ENCODE measurements at places on chromosomes 5 and 9.

DNA sequence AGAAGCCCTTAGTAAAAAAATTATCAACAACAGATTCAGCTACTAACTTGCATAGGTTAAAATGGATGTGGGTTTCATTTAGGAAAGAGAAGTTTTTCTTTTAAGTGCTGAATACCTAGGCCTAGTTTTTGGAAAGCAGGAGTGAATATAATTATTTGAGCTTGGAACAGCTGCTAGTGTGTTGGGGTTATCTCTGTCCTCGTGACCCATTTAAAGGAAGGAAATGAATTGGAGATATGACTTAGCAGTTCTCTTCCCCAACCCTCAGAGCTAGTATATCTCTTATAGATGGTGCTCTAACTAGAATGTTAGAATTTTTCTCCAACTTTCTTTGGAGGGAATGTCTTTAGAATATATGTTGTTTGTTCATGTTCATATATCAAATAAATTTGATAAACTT, 38.6 kb downstream of the ZNF366 start:
- no peak for DNase-seq

- no peak for DNase-seq
Measured at GRCh38 chr9:10674586-10674985, 61.8 kb upstream of the PTPRD start.

DNA sequence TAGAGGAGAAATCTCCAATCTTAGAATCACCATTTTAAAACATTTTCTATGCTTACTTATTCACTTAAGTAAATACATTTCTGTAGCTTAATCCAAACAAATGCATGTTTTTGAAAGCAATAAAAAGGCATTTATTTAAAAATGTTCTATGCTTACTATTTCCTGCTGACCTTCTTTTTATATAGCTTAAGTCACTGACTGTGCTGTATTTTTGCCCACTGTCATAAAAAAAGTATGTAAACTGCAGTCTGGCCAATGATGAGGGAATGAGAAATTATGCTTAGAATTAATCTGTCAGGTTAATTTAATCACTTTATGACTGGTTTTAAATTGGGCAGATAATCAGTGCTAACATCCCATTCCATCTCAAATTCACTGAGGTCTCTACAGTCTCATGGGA, 20.1 kb downstream of the NUDT12 start:
- DNase-seq, result no peak

DNA sequence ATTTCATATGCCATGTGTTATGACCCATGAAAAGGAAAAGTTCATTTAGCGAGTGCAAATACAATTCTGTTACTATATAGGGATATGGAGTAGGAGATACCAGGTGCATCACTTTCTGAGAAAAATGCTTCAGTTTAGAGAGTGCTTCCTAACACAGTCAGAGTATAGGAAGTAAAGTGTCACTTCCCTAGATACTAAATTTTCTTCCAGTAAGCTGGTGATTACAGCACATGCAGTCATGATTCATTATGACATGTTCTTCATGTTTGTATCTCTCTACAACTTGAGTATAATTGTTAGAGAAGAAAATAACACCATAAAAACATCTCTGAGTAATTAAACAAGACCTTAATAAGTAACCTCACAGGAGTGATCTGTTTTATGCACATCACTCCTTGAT, 837.0 kb downstream of the DNAH5 start:
- DNase-seq, result no peak

GRCh38 chr5:140340605-140341121, 5.7 kb downstream of the HBEGF start:
- no peak for DNase-seq

GRCh38 chr9:75451505-75451904, 363.2 kb downstream of the OSTF1 start:
- peak; percentile 39 for DNase-seq

DNA sequence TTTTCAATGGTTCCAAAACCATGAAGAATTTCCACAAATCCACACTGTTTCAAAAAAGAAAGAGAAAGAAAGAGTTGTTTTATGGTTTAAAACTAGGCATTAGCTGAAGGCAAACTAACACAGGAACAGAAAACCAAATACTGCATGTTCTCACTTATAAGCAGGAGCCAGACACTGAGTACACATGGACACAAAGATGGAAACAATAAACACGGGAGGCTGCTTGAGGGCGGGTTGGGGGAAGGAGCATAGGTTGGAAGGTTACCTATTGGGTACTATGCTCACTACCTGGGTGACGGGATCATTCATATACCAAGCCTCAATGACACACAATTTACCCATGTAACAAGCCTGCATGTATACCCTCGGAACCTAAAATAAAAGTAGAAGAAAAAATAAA, 45.0 kb downstream of the SEMA6A start:
- DNase-seq, result no peak

DNA sequence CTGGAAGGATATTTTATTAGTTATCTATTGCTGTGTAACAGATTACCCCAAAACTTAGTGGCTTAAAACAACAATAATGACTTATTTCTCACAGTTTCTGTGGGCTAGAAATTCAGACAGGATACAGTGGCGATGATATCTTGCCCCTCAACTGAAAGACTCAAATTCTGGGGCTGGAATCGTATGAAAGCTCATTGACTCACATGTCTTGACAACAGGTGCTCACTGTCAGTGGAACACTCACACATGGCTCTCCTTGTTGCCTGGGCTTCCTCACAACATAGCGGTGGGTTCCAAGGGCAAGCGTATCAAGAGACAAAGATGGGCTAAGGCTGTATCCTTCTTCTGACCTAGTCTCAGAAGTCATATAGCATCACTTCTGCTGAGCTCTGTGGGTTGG, 3.7 kb upstream of the GNPDA1 start:
- DNase-seq, result no peak

DNA sequence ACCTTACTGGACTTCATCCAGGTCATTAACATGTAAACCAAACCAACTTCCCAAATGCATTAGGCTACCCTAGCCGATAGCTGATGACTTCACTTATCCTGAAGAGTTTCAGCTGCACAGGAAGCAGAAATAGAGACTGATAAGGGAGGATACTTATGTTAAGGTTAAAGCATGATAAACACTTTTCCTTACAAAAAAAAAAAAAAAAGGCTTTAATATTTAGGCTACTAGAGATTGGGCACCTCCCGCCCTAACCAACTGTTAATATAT, 1.6 kb upstream of the MEF2C start:
- no peak for DNase-seq

DNA sequence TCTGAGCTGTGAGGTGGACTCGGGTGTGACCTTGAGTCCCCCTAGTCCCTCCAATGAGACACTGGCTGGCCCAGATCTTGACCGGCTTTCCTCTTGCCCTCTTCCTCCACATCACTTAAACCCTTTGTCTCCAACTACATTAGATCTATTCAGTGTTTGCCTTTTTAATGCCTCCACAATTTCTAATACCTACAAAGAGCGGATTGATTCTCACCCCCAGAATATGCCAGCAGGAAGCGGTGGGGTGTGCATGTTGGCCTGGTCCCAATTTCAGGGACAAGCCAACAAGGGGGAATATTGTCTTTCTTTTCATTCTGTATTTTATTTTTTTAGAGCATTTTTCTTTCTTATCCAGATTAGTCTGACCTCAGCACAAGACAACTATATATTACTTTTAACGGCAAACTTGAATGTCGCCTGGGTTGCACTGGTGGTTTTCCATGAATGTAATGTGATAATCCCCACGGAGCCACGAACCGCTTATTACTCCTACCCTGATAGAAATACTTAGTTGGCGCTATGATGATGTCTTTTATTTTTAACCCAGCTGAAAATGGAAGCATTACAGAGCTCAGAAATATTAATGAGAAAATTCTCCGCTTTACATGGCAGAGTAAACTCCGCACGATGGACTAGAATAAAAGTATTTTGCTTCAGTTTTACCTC, 68.5 kb upstream of the MYO10 start:
- DNase-seq, result no peak

DNA sequence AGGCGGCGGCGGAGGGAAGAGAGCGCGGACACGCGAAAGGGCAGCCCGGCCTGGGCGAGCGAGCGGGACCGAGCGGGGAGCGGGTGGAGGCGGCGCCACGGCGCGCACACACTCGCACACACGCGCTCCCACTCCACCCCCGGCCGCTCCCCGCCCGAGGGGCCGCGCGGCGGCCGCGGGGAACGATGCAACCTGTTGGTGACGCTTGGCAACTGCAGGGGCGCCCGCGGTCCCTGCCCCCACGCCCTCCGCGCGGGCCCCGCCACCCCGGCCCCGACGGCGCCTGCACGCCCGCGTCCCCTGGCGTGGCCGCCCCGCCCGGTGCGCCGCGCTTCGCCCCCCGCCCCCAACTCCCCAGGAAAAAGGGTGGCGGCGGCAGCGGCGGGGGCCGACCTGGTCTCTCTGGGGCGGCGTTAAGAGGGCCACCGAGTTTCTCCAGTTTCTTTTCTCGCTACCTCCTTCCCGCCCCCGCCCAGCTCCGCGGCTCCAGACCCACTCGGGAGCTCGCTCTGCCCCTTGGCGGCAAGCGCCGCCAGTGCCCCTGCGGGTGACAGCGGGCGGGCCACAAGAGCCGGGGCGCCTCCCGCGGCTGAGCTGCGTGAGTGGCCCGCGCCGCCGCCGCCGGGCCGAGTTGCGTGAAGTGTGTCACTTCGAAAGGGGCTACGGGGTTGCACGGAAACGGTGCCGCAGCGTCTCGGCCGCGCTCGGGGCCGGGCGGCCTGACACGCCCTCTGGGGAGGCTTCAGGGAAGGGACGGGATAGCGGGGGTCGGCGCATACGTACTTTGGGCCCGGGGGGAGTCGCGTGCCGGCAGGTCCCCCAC, at the start of gene NR3C1:
TSS of gene NR3C1 (minus strand) at position 94 of the 823 bp plus-strand sequence. CDS start 2,847 bp downstream, outside the sequence.
- peak; percentile 93 for DNase-seq

All from Right ventricle myocardium superior (tissue), 1 donor.